Putamen (tissue), 1 donor: ENCODE measurements at places on chromosomes 2 and 18.

GRCh38 chr2:84257831-84258230, 201.2 kb downstream of the SUCLG1 start:
- DNase-seq, result no peak

- DNase-seq, result no peak
Observed at GRCh38 chr2:30264274-30264673, 32.9 kb downstream of the LBH start.

DNA sequence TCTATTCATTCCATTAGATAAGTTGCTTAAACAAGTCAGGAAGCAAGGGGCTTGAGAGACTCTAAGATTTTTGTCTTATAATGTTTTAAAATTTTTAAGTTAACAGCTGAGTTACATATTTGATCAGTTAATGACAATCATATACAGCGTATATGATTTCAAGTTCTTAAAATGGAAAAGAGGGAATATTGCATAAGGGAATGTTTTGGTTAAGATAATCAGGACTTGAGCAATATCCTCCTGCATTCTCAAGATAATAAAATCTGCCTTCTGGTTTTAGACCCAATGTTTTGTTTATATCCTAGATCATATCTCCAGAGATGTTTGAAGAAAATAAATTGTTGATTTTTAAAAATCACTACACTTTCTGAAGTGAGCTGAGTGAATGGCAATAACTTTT, 13.4 kb upstream of the DYNC1I2 start:
- no peak for DNase-seq

GRCh38 chr2:6368281-6368680, 497.4 kb downstream of the CMPK2 start:
- DNase-seq, result no peak

DNA sequence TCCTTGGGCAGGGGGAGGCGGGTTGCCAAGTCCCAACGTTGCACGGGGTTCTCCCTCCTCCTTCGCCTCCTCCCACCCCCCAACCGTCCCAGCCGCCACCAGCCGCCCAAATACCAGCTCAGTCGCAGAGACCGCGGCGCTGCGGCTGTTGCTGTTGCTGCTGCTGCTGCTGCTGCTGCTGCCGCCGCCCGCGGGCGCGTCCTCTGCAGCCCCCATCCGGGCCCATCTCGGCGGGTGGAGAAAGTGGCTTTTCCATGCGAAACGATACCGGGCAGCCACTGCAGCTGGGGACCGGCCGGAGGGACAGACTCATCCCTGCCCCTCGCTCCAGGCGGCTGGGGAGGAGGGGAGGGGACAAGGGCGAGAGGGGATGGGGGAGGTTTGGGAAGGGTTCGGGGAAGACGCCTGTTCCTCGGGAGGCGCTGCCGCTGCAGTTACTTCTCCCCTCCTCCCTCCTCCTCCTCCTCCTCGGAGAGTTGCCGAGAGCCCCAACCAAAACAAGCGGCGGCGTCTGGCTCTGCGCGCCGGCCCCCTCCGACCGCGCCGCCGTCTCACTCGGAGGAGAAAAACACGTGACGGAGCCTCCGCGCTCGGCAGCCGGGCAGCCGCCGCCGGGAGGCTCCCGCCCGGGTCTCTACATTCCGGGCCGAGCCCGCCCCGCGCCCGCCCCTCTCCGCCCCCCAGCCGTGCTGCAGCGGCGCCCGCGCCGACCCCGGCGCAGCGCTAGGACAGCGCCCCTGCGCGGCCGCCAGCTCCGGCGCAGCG, at the start of gene IRS1:
Gene IRS1 (minus strand): TSS at position 610 of the 765 bp plus-strand sequence. CDS start 1,082 bp downstream, outside the sequence.
- DNase-seq, result peak; percentile 67

DNA sequence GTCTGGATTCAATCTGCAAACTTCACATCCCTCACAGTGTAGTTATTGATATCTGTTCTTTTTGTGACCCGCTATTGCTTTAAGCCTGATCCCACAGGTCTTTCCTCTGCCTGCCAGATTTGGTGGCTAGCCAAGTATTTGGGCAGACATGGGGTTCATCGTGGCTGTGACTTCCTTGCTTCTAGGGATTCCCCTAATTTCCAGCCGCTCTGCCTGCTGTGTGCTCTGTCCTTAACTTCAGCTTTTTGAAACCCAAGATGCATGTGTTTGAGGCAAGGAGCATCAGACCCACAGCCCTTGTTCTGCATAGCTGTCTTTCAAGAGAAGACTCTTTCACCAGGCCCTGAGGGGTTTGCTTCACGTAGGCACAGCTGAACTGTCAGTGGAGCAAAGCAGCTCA, 54.2 kb downstream of the NCAPH start:
- DNase-seq, result no peak

DNA sequence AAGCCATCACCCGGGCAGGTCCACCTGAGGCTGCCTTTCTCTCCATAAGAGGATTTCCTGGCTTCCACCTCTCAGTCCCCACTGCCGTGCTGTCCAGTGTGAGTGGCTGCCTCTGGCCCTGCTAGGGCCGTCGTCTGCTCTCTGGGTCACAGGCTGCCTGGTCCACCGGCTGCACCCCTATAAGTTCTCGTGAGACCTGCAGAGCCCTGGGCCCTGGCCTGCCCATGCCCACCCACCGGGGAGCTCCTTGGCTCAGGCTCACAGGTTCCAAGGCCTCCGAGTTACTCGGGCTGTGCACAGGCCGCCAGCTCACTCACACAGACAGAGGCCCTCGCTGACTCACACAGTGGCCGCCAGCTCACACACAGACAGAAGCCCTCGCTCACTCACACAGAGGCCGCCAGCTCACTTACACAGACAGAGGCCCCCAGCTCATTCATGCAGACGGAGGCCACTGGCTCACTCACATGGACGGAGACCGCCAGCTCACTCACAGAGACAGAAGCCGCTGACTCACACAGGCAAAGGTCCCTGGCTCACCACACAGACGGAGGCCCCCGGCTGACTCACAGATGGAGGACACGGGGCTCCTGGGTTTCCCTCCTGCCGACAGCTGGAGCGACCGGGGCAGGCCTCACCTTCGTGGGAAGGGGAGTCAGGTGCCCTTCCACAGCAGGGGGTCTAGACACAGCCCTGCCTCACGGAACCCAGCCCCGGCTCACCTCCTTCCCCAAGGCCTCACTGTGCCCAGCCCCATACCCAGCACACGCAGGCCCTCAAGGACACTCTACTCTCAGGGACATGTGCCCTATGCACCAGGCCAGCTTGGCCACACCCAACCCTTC, 334.1 kb upstream of the MYT1L start:
- no peak for DNase-seq

GRCh38 chr2:12665334-12665733, 51.4 kb upstream of the TRIB2 start:
- no peak for DNase-seq

DNA sequence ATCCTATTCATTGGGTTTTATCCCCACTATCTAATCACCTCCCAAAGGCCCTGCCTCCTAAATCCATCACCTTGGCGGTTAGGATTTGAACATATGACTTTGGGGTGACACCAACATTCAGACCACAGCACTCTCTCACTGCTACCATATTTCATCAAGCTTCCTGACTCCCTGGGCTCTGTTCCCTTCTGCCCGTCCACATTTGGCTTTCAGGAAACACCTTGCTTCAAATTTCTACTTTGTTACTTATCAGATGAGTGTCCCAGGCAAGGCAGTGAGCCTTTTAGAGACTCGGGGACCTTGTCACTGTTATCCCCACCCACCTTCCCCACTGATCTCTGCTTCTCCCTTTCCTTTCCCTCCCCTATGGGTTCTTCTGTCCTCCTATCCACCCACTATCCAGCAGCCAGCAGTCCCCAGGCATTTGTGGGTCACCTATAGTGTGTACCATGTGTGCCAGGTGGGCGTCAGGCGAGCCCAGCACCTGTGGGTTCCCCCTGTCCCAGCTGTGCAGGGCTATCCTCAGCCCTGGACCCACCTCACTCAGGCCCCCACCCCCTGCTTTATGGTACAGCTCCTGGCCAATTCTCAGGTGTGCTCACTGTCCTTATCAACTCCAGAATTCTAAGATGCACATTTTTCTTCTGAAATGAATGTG, 230.9 kb downstream of the LOXHD1 start:
- no peak for DNase-seq

- peak; percentile 78 for DNase-seq
Observed at GRCh38 chr2:219444566-219445091, 10.0 kb downstream of the SPEG start.

- DNase-seq, result no peak
Observed at GRCh38 chr2:82985572-82986197, 1473.4 kb downstream of the SUCLG1 start.

GRCh38 chr2:182259629-182260150, 167.1 kb downstream of the PDE1A start:
- no peak for DNase-seq

GRCh38 chr2:101909760-101910159, 82.0 kb upstream of the IL1R2 start:
- DNase-seq, result no peak

DNA sequence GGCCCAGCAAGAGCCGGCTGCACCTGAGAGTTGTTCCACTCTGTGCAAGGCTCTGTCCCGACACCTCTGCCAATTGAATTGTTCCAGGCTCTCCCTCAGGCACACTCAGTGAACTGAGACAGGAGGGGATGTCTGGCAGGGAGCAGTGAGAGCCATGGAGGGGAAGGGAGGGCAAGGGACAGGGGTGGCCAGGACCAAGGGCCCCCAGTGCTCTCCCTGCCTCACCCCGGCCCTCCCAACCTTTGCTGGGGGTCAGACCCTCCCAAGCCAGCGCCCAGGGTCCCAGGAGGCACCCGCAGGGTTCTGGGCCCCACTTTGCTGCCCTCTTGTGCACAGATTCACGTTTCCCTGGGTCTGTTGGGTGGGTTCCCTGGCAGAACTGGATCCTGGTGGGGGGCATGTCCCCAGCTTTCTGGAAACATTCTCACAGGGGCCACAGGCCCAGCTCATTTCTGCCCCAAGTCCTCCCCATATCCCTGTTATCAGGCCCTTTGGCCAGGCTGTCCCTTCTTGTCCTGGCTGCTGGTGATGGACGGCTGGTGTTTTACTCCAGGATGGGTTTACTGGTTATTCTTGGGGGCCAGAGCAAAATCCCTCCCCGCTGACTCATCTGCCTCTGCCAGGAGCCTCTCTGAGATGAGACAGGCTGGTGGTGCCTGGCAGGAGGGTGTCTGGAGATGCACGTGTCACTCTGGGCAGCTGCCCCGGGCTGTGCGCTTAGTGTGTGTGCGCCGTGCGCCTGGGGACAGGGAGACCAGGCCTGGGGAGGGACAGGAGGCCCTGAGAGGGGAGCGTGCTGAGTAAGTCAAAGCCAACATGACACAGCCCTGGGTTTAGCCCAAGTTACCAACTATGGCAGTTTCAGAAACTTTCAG, 136.5 kb upstream of the CTDP1 start:
- DNase-seq, result peak; percentile 19

GRCh38 chr2:190062053-190062452, 476 bp downstream of the MSTN start:
- no peak for DNase-seq

- no peak for DNase-seq
Observed at GRCh38 chr2:202721621-202722020, 86.9 kb downstream of the FAM117B start.

DNA sequence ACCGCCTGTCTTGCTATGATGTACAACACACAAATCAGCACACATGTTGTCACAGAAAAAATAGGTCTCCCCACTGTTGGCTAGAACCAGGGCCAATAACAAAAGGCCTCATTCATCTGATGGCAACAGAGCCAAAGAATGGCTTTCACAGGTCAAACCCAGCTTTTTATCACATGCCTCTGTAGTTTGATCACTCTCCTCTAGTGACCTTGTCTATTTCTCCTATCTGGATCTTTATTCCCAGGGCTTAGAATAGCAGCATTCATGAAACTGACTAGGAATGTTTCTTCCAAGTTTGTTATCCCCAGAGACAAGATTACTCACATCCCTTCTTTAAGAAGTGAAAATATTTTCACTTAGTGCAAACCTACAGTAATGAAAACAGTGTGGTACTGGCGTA, 285.8 kb upstream of the GYPC start:
- DNase-seq, result no peak

DNA sequence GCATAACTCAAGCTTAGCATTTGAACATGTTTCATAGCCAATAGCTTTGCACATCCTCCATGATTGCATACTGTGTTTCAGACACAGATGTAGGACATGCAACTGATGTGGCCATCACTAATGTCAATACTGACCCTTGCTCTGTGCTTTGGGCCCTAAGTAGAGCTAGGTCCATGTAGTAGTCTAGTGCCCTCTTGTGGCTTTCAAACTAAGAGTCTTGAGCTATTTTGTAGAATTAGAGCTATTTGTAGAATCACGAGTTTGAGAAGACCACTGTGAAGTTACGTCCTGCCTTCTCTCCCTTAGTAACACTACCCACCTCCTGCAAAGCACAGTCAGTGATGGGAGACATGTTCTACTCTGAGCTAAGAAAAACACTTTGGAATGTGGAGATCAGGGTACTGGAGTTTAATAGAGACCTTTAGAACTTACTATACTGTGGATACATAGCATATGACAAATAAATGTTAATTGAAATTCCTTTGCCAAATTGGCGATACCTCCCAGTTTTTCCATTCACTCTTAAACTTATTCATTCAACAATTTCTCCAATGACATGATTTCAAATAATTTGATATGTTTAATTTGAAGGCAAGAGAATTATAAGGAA, 306.5 kb upstream of the TNP1 start:
- peak; percentile 22 for DNase-seq

DNA sequence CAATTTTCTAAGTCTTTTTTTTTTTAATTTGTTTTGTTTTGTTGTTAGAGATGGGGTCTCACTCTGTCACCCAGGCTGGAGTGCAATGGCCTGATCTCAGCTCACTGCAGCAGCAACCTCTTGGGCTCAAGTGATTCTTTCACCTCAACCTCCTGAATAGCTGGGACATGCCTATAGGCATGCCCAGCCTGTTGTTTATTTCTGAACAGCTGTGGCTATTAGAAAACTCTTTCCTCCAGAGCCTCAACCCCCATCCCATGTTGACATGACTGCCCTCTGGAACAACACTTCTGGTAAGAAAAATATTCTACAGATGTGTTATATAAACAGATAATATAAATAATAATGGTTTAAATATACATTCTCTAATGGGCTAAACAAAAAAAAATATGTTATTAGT, 44.4 kb upstream of the TWSG1 start:
- no peak for DNase-seq

GRCh38 chr18:63559567-63560491, 17.7 kb downstream of the SERPINB12 start:
- DNase-seq, result no peak

DNA sequence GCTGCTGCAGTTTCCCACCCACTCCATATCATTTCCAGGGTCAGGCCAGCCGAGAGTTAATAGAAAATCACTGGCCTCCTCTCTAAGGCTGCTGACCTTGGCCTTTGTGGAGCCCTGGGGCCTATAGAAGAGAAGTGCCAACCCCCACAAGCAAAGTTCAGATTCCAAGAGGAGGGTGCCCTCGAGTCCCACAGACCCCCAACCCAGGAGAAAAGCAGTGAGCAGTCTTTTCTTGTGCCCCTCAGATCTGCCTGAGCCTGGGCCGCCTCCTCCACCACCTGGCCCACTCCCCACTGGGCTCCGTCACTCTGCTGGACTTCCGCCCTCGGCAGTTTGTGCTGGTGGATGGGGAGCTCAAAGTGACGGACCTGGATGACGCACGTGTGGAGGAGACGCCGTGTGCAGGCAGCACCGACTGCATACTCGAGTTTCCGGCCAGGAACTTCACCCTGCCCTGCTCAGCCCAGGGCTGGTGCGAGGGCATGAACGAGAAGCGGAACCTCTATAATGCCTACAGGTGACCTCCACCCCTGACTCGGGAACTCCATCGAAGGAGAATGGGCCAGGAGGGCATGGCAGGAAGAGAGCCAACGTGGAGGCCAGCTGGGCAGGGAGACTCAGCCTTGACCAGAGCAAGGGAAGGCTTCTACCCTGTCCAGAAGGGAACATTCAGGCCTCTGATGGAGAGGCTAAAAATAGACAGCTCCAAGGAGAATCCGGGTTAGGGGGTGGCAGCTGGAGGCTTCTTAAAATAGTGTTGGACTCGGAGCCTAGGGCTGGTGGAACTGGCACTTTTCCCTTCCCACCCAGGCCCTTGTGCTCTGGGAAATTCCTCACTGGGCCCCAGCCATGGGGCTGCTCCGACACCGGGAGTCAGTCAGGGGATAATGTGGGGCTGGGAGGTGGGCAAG, 6.2 kb downstream of the PKDCC start:
- DNase-seq, result no peak
